ENCODE measurements at places on chromosomes 7 and 10.

- no peak for DNase-seq
Measured at GRCh38 chr7:70131817-70132216, 533.5 kb downstream of the AUTS2 start.

GRCh38 chr10:651692-652091 is 37.8 kb downstream of the DIP2C start:
- DNase-seq: no peak

- DNase-seq: no peak
Measured at GRCh38 chr10:69891057-69891617, 89.4 kb downstream of the COL13A1 start.

DNA sequence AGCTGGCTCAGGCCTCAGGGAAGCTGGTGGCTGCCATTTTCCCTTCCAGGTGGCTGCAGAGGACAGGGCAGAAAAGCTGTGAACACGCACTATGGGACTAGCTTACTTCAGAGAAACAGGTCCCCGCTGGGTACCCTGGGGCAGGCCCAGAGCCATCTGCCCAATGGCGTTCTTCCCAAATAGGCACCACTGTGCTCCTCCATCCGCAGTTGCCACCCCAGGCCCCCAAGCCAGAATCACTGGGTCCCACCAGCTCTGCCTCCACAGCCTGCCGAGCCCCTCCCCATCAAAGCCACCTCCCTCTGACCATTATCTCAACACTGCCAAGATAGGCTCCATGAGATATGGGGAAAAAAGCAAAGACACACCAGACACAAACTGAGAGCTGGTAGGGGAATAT is 11.4 kb downstream of the BUD31 start:
- no peak for DNase-seq

- DNase-seq: no peak
Measured at GRCh38 chr10:91552274-91553095, 80.4 kb downstream of the PPP1R3C start.

DNA sequence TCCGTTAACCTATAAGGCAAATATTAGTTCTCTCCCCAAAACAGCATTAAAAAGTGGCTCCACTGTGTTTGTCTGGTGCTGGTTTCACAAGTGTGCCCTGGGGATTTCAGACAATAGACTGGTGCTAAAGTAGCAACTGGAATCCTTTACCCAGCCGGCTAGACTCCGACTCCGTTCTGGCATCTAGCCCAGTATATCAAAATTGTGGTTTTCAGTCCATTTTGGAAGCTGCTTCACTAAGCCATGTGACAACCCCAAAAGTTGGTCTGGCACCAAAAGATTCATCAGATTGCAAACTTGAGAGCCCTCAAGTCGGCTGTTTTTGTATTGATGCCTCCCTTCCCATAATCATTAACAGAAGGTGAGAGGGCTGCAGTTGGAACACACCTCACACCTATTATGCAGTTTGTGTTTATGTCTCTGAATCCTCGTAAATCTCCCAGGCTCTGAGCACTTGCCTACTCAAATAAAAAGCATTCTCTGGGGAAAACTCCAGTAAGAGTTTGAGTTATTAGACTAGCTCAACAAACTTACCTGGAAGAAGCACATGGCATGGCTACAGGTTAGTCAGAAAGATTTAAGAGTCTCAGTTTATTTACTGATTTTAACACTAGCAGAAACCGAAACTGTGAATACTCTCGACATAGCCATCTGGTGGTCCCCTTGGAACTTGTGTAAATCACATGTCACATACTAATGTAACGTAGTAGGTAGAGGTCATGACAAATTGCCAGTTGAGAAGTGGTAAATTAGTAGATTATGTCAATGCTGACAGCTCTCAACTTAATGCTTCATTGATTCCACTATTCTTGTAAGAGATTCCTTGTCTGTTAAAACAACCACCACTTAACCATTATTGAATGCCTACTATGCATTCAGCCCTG is 14.8 kb upstream of the WNT16 start:
- peak; percentile 84 for DNase-seq

- peak; percentile 12 for DNase-seq
Measured at GRCh38 chr10:24519950-24520349, 203.7 kb downstream of the ARHGAP21 start.

DNA sequence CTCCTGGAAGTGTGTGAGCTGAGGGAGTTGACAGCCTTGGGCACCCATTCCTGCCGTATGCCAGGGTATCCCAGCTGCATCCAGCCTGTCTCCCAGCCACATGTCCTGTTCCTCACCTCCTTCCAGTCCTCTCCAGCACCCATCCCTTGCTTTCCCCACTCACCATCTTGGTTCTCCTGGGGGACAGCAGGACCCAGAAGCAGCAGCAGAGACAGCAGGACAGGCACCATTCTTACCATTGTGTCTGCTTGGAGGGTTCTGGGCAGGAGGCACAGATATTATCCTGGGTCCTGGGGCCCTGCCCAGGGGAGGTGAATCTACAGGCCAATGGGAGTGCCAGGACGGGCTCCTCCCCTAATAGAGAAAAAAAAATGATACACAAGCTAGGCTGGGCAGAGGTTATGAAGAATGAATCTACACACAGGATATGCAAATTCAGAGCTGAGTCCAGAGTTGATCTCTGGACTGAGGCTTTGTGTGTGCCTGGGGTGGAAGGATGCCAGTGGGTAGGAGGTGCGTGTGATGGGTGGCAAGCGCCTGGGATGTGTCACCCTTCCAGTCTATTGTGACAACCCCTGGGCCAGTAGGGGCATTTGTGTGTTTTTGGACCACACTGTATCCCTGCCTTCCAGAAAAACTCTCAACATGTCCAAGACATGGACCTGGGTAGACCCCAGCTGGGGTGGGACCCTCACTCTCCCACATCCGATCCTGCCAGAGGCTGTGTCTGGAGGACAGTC is at the start of gene AZGP1:
Gene AZGP1, minus strand, starts transcription at position 250 of the 740 bp plus-strand sequence. Its CDS starts 11 bp downstream, at position 239.
- no peak for DNase-seq

DNA sequence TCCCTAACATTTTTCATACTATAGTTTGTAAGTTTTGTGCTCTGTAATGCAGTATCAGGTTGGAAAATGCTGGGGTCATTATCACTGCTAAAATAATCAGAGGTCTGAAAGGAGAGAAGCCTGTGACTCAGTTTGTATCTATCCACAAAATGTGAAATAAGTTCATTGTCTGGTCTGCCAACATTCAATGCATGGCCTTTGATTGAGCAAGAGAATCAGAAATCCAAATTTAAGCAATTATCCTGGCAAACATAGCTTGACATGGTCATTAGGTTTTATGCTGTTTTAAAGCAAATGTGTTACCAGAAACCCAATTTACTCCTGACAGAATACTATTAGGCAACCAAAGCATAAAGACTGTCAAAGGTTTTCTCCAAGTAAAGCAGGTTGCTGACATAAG is 709.7 kb upstream of the SEMA3D start:
- DNase-seq: no peak

DNA sequence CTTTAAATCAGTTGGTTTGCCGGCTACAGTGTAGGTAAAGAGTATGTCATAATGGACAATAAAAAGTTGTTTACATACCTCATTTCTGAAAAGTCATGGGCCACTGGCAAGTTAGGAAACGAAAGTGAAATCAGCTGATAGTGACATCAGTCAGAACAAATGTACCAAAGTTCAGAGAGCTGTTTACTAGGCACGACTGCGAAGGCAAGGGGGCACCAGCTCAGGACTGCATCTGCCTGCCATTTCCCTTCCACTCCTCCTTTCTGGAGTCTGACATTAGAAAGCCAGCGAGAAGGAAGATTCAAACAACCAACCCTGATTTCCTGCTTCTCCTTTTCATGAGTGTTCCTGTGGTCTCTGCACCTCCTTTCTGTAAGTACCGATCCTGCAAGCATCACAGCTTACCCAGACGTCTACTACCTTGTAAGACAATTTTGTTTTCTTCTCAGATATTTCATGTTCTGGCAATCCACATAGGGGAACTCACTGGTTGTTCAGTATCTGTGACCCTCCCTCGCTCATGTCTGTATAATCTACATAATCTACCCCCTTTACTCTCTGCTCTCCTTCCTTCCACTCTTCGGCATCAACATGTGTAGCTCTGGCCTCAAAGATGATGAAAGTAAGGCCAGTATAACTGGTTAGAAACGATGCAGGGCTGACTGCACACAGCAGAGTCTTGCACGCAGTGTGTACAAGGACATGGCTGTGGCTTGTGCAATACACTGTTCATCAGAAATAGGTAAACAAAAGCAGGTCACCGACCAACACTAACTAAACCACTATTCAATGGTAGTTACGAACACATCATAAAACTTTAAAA is at the start of gene TMEM140:
Gene TMEM140, plus strand, starts transcription at position 174 of the 823 bp plus-strand sequence. CDS start 16,370 bp downstream, outside the sequence.
- no peak for DNase-seq

DNA sequence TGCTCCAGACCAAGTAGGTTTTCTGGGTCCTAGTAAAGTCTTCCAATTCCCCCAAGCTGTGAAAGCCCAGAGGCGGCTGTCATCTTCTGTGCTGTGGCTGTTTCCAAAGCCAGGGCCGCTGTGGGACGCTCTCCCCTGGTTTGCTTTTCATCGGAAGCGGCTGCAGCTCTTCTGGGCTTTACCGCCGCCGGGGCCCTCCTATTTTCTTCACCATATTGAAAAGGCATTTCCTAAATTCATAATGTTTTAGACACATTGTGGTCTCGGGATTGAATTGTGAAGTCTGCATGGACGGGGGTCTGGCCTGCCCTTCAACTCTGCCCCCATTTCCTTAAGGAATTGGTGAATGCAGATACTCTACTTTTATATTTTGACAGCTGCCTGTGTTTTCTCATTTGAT is 551.4 kb upstream of the MGMT start:
- DNase-seq: no peak

- no peak for DNase-seq
Measured at GRCh38 chr10:4883079-4883739, 57.2 kb downstream of the AKR1E2 start.

DNA sequence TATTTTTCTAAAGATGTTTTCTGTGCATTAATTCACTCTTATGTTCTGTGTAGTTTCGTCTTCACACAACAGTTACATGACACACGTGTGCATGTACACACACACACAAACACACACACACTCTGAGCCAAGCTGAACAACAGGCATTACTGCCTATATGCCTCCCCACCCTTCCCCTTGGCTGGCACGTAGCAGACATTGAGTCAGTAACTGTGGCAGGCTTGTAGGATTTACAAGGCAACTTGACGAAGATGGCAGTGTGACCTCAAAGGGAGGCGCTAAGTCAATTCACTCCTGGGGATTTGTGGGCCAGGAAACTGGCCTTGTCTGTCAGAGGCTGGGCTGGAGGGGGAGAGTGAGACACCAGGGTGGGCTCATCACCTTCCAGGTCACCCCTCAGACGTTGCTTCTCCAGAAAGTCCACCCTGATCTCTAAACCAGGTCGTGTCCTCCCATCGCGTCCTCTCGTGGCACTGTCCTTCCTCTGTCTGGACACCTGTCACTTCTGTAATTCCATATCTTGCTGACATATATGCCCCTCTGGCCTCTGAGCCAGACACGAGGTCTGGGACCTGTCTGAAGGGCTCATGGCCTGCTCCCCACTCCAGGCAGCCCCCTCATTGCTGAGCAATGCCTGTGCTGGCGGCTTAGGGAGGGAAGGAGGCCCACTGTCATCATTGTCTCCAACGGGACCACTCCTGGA is 41.1 kb upstream of the INPP5A start:
- no peak for DNase-seq

DNA sequence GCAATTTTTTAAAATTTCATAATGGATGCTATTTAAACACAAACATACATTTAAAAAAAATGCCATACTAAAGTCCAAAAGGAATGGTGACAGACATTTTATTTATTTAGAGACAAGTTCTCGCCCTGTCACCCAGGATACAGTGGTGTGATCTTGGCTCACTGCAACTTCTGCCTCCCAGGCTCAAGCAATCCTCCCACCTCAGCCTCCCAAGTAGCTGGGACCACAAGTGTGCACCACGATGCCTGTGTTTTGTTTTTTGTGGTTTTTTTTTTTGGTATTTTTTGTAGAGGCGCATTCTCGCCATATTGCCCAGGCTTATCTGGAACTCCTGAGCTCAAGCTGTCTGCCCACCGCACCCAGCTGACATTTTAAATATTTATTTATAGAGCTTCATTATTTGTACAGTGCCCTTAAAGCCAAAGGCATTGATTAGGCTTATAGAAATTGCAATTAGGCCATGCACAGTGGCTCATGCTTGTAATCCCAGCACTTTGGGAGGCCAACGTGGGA is 703.5 kb downstream of the AUTS2 start:
- no peak for DNase-seq

- DNase-seq: no peak
Measured at GRCh38 chr7:72709909-72710308, 118.1 kb downstream of the TYW1B start.

GRCh38 chr10:6400331-6400730 is 179.7 kb downstream of the PRKCQ start:
- peak; percentile 25 for DNase-seq

DNA sequence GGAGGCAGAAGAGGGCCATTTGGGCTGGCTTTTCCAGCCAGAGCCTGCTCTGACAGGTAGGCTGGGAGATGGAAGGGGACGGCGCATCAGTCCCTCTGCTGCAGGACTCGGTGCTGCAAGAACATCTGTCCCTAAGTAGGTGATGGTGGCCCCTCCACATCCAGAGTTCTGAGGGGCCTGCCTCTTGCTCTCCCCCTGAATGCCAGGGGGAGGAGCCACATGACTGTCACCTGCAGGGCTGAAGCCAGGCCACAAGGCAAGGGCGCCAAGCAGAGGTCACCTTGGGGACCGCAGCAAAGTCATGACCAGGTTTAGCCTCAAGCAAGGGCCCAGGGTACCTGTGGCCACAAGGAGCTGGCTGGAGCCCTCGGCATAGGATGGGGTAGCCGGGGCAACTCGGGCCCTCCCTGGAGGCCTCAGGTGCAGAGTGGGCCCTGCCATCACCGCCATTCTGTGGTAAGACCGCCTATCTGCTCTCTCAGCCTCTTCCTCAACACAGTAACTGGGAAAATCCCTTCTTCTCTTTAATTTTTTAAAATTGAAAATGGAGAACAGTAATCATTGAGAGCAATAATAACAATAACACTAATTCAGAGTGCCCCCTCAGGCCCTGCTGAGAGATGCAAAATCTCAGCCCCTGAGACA is 99.3 kb downstream of the FAM53B start:
- DNase-seq: no peak

DNA sequence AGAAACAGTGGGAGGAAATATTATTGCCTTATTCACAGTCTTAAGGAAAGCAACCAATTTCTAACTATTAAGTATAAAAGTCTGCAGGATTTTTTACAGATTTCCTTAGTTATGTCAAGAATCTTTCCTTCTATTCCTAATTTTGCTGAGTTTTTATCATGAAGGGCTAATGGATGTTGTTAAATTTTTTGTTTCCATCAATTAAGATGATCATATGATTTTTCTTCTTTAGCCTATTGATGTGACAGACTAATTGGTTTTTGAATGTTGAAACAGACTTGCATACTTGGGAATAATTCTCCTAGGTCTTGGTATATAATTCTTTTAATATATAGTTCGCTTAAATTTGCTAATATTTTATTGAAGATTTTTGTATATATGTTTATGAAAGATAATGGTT is 569.1 kb upstream of the KCND2 start:
- DNase-seq: no peak

All from NCI-H2227 treated with DMSO at 0.1 percent for 48 hours (cell line).